SK-N-MC (cell line): ENCODE measurements at places on chromosomes 1 and 21.

GRCh38 chr1:184499616-184500015 lies 112.8 kb downstream of the C1orf21 start:
- DNase-seq = no peak

DNA sequence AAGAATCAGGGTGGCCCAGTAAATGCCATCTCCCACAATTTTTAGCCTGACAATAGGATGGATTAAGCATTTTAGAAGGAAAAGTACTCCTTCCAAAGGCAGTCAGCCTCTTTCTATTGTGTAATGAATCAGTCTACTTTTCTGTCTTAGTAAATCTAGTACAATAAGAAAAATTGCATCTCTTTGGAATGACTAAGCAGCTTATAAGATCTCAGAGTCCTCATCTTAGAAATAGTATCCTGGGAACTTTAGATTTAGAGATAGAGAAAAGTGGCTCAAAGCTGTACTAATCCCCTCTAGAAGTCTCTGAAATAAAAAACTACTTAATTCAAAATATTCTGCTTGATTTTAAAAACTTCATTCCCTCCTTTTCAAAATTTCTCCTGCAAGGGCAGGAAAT lies 81.4 kb downstream of the SLC44A5 start:
- no peak for DNase-seq

- DNase-seq = no peak
Measured at GRCh38 chr21:33135925-33136324, 66.0 kb downstream of the OLIG1 start.

- no peak for DNase-seq
Measured at GRCh38 chr1:233656687-233657086, 42.8 kb downstream of the KCNK1 start.

GRCh38 chr1:109427171-109427467 lies 871 bp upstream of the PSMA5 start:
- no peak for DNase-seq

DNA sequence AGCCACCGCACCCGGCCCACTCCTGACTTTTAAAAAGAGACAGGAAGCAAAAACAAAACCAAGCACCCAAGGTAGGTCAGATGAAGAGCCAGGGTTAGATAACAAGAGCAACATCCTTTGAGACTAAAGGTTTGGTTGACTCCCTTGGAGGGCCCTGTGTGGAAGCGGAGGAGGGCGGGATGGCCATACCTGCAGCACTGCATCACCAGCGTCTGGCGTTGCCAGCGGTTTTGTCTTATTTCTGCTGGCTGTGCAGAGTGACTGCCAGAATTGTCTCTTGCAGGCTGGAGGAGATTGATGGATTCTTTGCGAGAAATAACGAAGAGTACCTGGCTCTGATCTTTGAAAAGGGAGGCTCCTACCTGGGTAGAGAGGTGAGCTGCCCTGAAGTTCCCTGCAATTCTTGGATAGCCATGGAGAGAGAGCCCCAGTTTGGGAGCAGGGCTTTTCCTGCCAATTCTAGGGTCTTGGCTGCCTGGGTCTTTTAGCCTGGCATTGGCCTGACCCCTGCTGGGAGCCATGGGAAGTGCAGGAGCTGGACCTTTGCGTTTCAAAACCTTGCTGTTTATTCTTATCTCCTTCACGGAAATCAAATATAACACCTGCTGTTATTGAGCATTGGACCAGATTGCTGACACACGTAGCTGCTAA lies 24.0 kb downstream of the QSOX1 start:
- DNase-seq = no peak

DNA sequence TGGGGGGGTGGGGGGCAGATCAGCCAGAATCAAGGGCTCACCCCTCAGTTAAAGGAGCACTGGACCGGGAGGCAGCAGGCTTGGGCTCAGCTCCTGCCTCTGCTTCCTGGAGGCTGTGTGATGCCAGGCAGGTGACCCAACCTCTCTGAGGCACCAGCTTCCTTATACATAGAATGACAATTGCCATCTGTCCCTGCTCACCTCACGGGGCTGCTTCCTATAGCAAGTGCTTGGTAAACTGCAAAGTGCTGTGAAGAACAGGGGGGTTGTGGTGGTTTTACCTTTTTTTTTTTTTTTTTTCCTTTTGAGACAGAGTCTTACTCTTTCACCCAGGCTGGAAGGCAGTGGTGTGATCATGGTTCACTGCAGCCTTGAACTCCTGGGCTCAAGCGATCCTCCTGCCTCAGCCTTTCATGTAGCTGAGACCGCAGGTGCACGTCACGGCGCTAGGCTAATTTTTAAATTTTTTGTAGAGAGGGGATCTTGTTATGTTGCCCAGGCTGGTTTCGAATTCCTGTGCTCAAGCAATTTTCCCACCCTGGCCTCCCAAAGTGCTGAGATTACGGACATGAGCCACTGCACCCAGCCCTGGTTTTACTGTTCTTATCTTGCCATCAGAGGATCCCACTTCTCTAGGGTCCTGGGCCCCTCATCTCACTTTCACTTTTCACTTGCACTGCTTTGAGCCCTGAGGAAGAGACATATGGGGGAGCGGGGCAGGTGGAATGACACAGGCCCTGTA lies 11.6 kb downstream of the KCNQ4 start:
- DNase-seq = no peak

- DNase-seq = no peak
Measured at GRCh38 chr1:54808443-54809207, 7.5 kb upstream of the TTC22 start.

DNA sequence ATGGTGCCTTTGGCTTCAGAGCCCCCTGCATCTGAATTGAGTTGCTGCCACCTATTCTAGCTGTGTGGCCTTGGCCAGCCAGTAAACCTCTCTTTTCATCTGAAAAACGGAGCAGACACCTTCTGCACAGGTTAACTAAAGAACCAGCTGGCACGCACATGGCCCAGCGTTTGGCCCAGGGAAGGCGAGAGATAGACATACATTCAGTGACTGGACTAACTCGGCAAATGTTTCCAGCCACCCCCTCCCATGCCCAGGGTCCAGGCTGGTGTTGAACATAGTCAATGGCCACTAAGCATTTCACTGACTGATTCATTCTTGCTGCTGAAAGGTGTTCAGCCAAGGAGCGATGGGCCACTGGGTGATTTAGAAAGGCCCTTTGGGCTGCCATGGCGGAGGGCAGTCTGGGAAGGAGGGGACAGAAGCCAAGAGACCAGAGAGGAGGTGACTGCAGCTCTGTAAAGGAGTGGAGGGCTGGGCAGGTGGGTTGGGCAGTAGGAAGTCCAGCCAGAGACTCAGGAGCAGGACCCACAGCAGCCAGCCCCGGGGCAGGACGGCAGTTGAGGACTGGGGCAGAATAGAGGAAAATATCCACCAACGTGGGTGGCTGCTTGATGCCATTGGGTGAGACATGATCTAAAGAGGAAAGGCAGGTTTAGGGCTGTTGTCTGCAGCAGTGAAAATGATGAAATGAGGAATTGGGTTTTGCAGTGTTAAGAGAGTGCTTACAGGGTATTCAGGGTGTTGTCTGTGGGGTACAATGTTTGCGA lies 184.3 kb downstream of the HIVEP3 start:
- DNase-seq = no peak

GRCh38 chr1:111731956-111732355 lies 7.2 kb downstream of the INKA2 start:
- DNase-seq = no peak

DNA sequence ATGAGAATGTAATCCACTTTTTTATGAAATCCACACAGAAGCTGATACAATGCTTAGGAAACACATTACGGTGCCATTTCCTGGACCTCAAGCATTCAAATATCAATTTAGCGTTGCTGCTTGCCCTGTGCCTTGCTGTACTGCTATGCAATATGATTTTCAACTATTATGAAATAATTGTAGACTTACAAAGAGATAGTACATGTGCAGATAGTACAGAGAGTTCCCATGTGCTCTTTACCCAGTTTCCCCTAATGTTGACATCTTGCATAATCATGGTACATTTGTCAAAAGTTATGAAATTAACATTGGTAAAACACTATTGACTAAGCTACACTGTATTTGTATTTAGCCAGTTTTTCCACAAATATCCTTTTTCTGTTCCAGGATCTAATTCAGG lies 37.7 kb upstream of the PTBP2 start:
- DNase-seq = no peak

DNA sequence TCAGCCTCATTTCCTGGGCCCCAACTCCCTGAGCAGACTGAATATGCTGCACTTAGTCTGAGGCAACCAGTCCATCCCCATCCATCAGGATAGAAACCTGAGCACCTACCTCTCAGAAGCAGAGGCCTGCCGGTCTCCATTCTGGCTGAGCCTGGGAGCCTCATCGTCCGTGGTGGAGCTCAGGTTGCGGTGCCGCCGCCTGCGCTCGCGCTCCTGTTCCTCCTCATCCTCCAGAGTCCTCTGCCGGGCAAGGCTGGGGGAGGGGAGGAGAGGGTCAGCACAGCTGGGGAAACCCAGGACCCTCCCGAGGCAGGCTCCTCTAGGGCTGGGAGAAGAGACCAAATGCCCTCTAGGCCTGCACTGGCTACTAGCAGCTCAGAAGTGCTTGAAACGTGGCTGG lies 10.1 kb downstream of the LAD1 start:
- no peak for DNase-seq

GRCh38 chr1:187409341-187409740 lies 580.6 kb downstream of the PLA2G4A start:
- no peak for DNase-seq

GRCh38 chr1:33696962-33697361 lies 166.9 kb upstream of the HMGB4 start:
- DNase-seq = no peak

DNA sequence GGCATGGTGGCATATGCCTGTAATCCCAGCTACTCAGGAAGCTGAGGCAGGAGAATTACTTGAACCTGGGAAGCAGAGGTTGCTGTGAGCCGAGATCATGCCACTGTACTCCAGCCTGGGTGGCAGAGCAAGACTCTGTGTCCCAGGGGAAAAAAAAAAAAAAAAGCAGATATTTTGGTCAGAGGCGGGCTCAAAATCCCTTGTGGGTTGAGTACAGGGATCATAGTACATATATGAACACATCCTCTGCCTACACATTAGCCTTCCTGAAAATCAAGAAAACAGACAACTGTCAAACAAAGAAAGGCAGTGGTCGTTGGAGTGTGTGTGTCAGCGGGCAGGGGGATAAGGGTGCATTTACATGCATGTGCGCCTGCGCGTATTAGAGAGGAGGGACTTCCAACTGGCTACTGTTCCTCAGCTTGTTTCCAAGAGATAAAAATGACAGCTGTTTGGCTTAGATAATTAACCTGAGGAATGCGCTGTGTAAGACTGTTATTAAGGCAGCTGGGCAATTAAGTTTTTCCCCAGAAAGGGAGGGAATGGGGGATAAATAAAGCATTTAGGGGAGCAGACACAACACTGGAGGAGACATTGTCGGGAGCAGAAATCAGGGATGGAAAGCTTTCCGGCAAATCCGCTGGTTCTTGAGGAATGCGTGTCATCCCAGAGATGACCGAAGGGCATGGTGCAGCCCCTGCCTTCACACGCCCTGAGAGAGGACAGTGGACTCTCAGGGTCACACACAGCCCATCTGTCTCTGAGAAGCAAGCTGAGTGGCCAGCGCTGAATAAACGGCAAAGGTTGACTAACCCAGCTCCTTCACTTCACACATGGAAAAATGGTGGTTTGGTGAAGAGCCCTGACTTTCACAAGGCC lies 6.4 kb downstream of the LAMB3 start:
- DNase-seq = no peak

DNA sequence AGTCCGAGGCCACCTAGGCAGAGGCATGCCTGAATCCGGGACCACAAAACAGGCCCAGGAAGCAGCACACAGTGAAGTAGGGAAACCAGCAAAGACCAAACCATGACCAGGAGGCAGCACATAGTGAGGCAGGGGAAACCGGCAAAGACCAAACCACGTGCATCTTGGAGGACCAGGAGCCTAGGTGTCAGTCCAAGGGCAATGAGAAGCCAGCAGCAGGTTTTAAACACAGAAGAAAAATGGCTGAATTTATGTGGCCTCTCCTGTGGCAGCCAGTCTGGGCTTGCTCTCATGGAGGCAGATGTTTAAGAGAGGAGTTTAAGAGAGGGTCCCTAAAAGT lies 42.5 kb downstream of the NPHP4 start:
- DNase-seq = no peak

- DNase-seq = no peak
Measured at GRCh38 chr1:209059376-209059775, 524.1 kb upstream of the CAMK1G start.

- no peak for DNase-seq
Measured at GRCh38 chr1:116260621-116261020, 112.4 kb upstream of the ATP1A1 start.

GRCh38 chr1:84480650-84481049 lies 1.6 kb downstream of the RPF1 start:
- DNase-seq = no peak

DNA sequence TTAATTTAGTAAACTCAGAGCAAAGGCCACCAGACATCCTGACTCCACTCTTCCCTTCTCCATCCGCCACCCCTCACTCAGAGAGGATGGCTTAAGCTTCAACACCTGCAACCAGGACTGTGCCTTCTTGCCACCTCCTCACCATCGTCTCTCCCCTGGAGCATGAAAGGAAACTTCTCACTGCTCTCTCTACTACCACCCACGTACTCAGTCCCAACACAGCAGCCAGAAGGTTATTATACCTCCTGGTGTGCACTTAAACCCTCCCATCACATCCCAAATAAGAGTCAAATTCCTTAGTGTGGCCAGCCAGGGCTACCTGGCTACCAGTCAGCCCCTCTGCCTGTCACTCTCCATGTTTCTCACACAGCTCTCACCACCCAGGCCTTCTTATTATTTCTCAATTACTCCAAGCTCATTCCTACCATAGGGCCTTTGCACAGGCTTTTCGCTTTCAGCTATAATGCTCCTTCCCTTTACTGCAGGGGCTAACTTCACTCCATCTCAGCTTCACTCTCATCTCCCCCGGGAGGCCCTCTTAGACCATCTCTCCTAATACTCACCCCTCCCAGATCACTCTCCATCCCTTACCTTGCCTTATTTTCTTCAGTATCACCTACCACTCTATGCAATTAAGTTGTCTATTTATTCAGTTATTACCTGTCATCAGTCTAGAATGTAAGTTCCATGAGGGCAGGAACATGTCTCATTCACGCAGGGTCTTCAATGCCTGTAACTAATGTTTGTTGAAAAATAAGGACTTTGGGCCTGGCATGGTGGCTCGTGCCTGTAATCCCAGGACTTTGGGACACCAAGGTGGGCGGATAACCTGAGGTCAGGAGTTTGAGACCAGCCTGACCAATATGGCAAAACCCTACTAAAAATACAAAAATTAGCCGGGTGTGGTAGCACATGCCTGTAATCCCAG lies 137.5 kb downstream of the TOMM20 start:
- no peak for DNase-seq

DNA sequence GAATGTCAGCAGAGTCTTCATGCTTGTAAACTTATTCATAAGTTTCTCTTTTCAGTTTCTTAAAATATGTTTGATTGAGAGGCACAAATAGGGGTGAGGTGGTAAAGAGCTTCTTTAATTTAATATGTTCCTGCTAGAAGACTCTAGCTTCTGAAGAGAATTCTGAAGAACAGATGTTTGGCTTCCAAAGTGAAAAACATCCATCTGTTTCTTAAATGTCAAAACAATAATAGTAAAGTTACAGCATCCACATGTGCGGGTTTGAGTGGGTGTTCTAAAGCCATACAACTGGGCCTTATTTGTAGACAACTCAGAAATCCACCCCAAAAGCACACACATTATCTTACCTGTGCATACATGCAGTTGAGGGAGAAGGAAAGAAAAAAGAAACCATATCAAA lies 144.0 kb upstream of the ADGRL4 start:
- no peak for DNase-seq

- no peak for DNase-seq
Measured at GRCh38 chr1:42002220-42002619, 83.5 kb upstream of the HIVEP3 start.
